Activated CD4-positive, alpha-beta T cell treated with anti-CD3 and anti-CD28 coated beads, Interleukin-2, amount 50 U/mL, for 48 hours (primary cell): ENCODE measurements at places on chromosomes 11 and 22.

GRCh38 chr22:50325444-50326224 is 1.2 kb downstream of the DENND6B start:
- DNase-seq: no peak

DNA sequence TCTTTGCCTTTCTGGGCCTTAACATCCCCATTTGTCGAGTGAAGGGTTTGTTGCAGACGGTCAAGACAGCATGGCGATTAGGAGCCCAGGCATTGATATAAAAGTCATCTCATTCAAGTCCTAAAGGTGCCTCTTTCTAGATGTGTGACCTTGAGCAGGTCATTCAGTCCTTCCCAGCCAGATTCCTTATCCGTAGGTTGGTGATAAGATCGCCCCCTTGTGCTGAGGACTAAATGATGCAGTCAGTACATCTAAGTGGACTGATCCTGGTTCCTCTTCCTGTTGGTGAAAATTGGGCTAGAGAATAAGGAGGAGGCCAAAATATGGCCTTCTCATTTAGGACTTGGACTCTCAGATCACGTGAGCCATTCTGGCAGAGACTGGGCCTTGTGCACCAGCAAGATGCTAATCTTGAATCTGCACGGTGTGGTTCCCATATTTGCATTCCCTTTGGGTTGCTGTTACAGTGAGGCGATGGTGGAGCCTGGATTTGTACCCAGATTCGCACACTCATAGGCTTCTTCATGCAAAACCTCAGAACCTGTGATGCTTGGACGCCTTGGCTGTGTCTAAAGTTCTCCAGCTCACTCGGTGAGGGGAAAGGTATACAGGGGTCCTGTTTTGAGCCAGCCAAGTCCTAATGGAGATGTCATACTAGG is 156.8 kb downstream of the MYO18B start:
- no peak for DNase-seq

DNA sequence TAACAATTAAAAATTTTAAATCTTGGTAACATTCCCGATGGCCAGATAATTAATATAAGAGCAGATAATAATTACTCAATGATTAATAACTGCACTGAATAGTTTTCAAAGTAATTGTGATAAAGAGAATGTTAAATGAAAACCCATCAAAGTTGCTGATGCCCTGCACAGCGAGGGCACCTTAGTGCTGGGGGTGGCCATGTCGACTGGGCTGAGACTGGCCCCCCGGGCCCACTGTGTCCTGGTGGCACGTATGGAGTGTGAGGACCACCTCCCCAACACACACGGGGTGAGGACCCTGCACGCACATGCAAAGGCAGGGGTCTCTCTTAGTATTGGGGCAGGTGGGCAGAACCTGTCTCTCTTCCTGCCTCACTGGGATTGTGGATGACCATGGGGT is 15.1 kb upstream of the CCDC188 start:
- no peak for DNase-seq

DNA sequence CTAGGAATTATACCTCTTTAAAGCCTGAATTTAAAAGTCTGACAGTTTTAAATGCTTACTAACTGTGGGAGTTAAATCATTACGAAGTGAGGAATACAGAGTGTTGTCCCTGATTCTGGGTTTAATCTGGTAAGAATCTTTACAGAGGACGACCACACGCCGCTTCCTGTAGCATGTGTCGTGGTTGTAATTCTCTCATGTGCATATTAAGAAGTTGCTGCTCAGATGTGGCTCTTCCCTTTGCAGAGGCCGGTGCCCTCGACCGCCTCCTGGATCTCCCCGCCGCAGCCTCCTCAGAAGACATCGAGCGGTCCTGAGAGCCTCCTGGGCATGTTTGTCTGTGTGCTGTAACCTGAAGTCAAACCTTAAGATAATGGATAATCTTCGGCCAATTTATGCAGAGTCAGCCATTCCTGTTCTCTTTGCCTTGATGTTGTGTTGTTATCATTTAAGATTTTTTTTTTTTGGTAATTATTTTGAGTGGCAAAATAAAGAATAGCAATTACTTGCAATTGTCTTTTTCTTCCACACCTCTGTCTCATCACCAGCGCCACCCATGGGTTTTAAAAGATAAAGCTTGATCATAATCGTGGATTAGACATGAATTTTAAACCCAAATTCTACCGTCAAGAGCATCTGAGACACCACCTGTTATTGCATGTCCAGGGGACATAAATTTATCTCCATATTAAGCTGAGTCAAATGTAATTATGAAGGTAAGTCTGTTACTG is 6.5 kb downstream of the GAL start:
- DNase-seq: peak; percentile 8

DNA sequence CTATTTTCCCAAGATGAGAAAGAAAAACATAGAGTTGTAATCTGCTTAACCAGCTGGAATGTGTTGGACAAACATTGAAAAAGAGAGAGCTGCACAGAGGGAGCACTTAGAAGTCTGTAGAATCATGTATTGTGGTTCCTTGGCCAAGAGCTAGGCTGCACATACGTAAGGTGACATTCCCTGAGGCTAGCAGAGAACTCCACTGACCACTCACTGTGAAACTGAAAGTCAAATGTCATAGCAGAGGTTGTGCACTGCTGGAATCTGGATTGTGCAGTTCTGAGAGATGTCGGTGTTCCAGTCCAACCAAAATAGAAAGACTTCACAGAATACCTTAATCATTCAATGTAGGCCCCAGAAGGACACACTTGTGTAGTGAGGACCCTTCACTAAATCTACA is 772.8 kb upstream of the RAG2 start:
- no peak for DNase-seq

DNA sequence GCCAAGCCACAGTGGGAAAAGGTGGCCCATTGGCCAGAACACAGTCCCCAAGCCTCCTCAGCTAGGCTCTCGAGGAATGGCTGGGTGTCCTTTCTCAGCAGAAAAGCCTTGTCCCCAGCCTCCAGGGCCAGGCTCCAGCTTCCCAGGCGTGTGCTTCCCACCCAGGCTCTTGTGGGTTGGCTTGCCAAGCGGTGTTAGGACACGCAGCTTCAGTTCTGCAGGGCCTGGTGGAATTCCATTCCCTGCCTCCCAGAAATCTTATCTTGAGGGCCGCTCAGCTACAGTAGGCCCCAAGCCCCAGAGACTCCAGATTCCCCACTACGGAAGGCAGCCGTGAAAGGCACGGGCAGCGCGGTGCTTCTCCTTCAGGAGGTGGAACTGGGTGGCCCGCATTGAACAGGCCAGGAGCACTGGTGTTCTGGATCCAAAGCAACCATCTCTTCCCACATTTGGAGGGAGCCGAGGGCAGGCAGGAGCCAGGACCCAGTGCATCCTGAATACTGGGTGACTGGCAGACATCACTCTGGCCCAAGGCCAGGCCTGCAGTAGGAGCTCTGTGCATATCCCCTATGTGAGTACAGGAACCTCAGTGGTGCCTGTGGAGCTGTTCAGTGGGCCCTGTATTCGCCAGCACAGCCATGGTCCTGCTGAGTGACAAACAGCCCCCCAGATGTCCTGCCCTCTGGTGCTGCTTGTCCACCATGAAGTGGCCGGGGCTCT is 16.7 kb upstream of the KCNQ1OT1 start:
- no peak for DNase-seq

- peak; percentile 72 for DNase-seq
Observed at GRCh38 chr11:44566952-44567875, 1.8 kb downstream of the CD82 start.

- no peak for DNase-seq
Observed at GRCh38 chr22:23922921-23923320, 28.7 kb downstream of the MIF start.
